ENCODE measurements at places on chromosomes 2 and 18. TPM values are rescaled to one million over a fixed set of nuclear protein-coding genes. Genes with fewer than 3 reads are reported as not detected.
A peak's percentile ranks its signal among the peaks of the same experiment; 100 is the strongest.

The ACKR3 gene
- 1.3 TPM for total RNA-seq

The ANKRD44 gene
- total RNA-seq = 121 TPM

The ITGB6 gene
- not detected for total RNA-seq

The CPO gene
- total RNA-seq = not detected

The TSPYL6 gene
- total RNA-seq = not detected

The MYOM1 gene
- 0.60 TPM for total RNA-seq

The CD302 gene
- total RNA-seq = 0.56 TPM

The NTSR2 gene
- not detected for total RNA-seq

The AFF3 gene
- 2.6 TPM for total RNA-seq

The ALKAL2 gene
- total RNA-seq = not detected

DNA sequence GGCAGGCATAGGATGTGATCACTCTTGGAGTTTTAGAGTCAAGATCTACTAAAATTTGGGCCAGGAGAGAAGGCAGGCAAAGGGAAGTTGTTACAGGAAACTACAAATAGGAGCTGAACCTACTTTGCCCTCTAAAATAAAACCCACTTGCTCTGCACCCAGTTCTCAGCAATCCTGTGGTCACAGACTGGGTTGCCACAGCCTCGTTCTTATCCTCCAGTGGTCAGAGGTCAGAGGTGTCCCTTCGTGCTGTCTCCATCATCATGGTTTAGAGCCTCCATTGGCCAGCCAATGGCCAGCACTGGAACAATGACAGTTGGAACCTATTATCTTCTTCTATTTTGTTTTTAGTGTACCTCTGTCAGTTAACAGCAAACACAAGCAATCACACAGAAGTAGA, 90.7 kb upstream of the TNP1 start:
- H3K36me3 ChIP-seq = peaks cover 5% of the 10 kb centered on the region
- no peak overlapping the region for H3K4me3 ChIP-seq
- no peak overlapping the region for H3K27ac ChIP-seq

GRCh38 chr18:49613641-49614151, 51.8 kb downstream of the LIPG start:
- H3K4me1 ChIP-seq = peaks cover 3% of the 10 kb centered on the region
- no peak overlapping the region for H3K4me3 ChIP-seq

DNA sequence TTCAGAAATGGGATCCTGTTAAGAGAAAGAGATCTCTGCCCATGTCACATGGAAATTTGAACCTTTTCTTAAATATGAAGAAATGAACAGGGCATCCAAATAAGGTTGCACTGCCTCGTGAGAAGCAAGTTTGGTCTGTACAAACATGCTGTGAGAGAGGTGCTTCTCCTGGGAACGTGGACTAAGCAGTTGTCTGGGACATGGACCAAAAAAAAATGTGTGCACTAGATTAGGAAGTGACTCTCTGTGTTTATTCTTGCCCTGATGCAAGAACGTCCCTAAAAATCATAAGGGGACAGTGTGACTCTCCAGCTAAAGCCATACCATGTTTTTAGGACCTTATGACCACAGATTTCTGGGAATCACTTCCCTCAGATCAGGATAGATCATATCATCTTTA, 23.7 kb upstream of the GCG start:
- no peak for DNase-seq
- H3K36me3 ChIP-seq = no peaks in the 10 kb centered on the region
- peaks cover 15% of the 10 kb centered on the region for H3K27me3 ChIP-seq

DNA sequence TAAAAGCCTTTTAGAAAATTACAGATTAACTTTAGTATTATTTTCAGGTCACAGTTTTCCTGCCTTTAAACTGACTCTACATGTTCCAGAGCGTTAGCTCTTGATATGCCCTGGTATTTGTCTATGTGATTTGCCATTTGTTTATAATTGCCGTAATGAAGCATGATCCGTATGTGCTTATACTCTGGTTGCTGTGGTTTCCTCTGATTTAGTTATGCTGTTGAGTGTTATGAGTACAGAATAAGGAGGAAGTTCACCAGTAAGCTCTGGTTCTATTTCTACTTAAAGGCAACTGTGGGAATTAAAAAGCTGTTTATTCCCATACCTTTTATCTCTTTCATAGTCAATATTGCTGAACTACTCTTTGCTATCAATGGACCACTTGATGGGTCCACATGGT, 123.5 kb downstream of the OSBPL6 start:
- H3K4me1 ChIP-seq = no peaks in the 10 kb centered on the region
- H3K27ac ChIP-seq = no peak overlapping the region
- no peaks in the 10 kb centered on the region for H3K36me3 ChIP-seq
- peaks cover 7% of the 10 kb centered on the region for H3K27me3 ChIP-seq

DNA sequence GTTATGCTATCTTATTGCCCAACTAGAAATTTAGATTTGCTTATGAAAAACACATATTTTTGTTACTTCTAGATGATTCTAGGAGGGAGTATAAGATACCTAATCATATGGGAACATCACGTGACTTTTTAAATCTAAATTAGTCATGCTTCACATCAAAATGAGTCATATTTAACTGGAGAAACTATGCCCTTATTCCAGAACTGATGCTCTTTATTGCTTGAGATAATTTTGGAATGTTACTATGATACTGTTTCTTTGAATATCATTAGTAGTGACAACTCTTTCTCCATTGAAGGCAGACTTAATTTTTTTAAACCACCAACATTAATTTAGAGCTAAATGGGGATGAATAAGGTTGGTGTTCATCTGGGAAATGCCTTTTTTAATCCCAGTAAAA, 19.9 kb upstream of the ELAC1 start:
- no peak overlapping the region for H3K4me3 ChIP-seq
- no peak for DNase-seq
- H3K27me3 ChIP-seq = no peaks in the 10 kb centered on the region
- peaks cover 26% of the 10 kb centered on the region for H3K36me3 ChIP-seq
- no peaks in the 10 kb centered on the region for H3K4me1 ChIP-seq
- no peak overlapping the region for H3K27ac ChIP-seq

- DNase-seq = no peak
- peaks cover 24% of the 10 kb centered on the region for H3K36me3 ChIP-seq
- H3K27ac ChIP-seq = peak overlapping the region; percentile 67
Measured at GRCh38 chr2:30626397-30626796, 179.4 kb downstream of the LCLAT1 start.

- H3K27ac ChIP-seq = no peak overlapping the region
- DNase-seq = no peak
- no peaks in the 10 kb centered on the region for H3K4me1 ChIP-seq
- no peaks in the 10 kb centered on the region for H3K36me3 ChIP-seq
Measured at GRCh38 chr18:29154196-29154757, 977.3 kb upstream of the CDH2 start.

DNA sequence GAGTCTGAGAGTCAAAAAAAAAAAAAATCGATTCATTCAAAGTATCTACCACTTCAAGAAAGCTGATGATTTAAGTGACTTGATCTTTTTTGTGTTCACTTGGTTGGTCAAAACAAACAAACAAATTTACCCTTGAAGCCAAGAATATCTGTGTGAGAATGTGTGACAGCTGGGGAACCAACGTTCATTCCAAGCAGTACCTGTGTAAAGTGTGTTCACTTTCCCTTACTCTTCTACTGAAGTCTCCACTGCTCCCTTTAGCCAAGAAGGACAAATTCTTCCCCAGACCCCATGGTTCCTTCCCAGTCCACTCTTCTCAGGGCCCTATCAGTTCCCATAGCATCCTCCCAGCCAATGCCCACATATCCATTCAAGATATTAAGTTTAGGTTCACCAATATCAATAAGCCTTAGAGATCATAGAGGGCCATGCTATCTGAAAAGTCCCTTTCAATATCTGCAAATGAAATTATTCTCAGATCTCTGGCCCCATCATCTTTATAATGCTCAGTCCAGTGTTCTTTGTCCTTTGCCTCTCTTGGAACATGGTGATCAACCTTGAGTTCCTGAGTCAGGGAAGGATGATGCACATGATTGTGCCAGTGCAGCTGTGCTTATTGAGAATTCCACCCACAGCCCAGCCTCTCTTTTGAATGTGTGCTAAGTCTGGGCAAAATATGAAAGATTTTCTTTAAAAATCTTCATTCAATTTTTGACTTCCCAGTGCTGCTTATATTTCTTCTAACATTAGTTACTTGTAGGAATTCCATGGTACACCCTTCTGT, 82.8 kb upstream of the DTNA start:
- H3K36me3 ChIP-seq = no peaks in the 10 kb centered on the region
- H3K27ac ChIP-seq = no peak overlapping the region
- H3K4me1 ChIP-seq = no peaks in the 10 kb centered on the region
- DNase-seq = no peak

- H3K27me3 ChIP-seq = no peaks in the 10 kb centered on the region
- no peak overlapping the region for H3K4me3 ChIP-seq
- no peak for DNase-seq
- H3K36me3 ChIP-seq = no peaks in the 10 kb centered on the region
- H3K4me1 ChIP-seq = no peaks in the 10 kb centered on the region
Measured at GRCh38 chr18:8826971-8827370, 121.6 kb downstream of the MTCL1 start.

DNA sequence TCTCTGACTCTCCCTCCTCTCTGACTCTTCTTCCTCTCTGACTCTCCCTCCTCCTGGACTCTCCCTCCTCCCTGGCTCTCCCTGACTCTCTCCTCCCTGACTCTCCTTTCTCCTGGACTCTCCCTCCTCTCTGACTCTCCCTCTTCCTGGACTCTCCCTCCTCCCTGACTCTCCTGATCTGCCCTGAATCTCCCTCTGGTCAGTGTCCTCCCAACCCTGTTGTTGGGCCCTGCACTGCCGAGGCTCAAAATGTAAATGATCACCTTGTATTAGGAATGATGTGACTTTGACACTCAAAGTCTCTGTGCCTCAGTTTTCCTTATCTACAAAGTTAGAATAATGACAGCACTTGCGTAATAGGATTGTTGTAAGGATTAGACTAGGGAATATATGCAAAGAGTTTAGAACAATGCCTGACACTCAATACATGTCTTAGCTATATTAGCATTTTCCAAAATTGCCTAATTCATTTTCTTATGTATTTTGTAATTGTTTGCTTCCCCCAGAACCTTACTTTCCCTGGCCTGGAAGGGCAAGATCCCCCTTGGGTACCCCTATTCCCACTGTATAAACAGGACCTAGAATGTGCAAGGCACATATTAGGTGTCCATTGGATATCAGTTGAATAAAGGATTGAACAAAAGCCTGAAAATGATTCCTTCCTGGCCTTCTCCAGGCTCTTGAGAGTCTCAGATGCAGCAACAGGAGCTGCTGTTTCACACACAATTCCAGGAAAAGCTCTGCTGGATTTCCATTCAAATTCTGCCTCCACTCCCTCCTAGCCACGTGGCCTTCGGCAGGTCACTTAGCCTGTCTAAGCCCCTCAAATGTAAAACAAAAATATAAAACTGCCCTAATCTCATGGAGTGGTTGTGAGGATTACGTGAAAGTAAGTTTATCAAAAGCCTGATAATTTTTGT, 170.1 kb downstream of the INHBB start:
- no peak overlapping the region for H3K27ac ChIP-seq
- H3K4me1 ChIP-seq = no peaks in the 10 kb centered on the region
- no peak for DNase-seq
- H3K36me3 ChIP-seq = no peaks in the 10 kb centered on the region
- H3K4me3 ChIP-seq = no peak overlapping the region
- H3K27me3 ChIP-seq = peaks cover 22% of the 10 kb centered on the region

- DNase-seq = no peak
- H3K4me1 ChIP-seq = no peaks in the 10 kb centered on the region
- no peak overlapping the region for H3K27ac ChIP-seq
- H3K27me3 ChIP-seq = peaks cover 10% of the 10 kb centered on the region
- no peak overlapping the region for H3K4me3 ChIP-seq
Measured at GRCh38 chr18:8719192-8719591, 13.8 kb downstream of the MTCL1 start.

DNA sequence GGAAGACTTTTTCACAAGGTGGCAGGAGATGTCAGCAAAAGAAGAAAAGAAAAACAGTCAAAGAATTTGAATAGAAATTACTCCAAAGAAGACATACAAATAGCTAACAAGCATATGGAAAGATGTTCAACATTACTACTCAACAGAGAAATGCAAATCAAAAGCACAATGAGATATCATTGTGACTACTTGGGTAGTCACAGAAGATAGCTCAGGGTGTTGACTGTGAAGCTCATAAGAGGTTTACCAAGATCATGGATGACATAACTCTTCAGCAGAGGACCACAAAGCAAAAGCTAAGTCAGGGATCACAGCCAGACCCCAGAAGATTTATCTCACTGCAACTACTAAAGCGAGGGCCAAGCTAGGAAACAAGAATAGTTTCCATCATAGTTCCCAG, 53.0 kb upstream of the TANK start:
- H3K4me3 ChIP-seq = no peak overlapping the region
- H3K4me1 ChIP-seq = peaks cover 18% of the 10 kb centered on the region
- DNase-seq = no peak
- H3K27me3 ChIP-seq = no peaks in the 10 kb centered on the region
- H3K27ac ChIP-seq = no peak overlapping the region

Measured in activated naive CD8-positive, alpha-beta T cell treated with anti-CD3 and anti-CD28 coated beads for 36 hours (primary cell).